ENCODE measurements at places on chromosomes 4 and X. TPM values are rescaled to one million over a fixed set of nuclear protein-coding genes. Genes with fewer than 3 reads are reported as not detected.

- no peaks in the 10 kb centered on the region for H3K4me1 ChIP-seq
- no peak overlapping the region for H3K4me3 ChIP-seq
- H3K36me3 ChIP-seq, result no peaks in the 10 kb centered on the region
- no peak for DNase-seq
- H3K27ac ChIP-seq, result no peak overlapping the region
- no peaks in the 10 kb centered on the region for H3K27me3 ChIP-seq
Observed at GRCh38 chr4:60809486-60809800, 390.7 kb upstream of the ADGRL3 start.

GRCh38 chr4:121248747-121249146 is 84.6 kb upstream of the TNIP3 start:
- H3K4me1 ChIP-seq, result peaks cover 18% of the 10 kb centered on the region
- H3K27me3 ChIP-seq, result no peaks in the 10 kb centered on the region
- H3K27ac ChIP-seq, result no peak overlapping the region
- H3K36me3 ChIP-seq, result no peaks in the 10 kb centered on the region

- H3K27ac ChIP-seq, result no peak overlapping the region
- H3K27me3 ChIP-seq, result no peaks in the 10 kb centered on the region
- no peak overlapping the region for H3K4me3 ChIP-seq
- no peaks in the 10 kb centered on the region for H3K4me1 ChIP-seq
- H3K36me3 ChIP-seq, result no peaks in the 10 kb centered on the region
- no peak for DNase-seq
Observed at GRCh38 chrX:57074458-57074857, 46.9 kb downstream of the SPIN2B start.

CSAG1 gene
- not detected for total RNA-seq

- no peak overlapping the region for H3K27ac ChIP-seq
- no peak overlapping the region for H3K4me3 ChIP-seq
- no peaks in the 10 kb centered on the region for H3K36me3 ChIP-seq
- no peaks in the 10 kb centered on the region for H3K4me1 ChIP-seq
Observed at GRCh38 chr4:143046454-143046853, 138.3 kb upstream of the USP38 start.

All from naive thymus-derived CD8-positive, alpha-beta T cell (primary cell).